M059J (cell line): ENCODE measurements at places on chromosomes 5 and 9. TPM values are rescaled to one million over a fixed set of nuclear protein-coding genes. Genes with fewer than 3 reads are reported as not detected.
A peak's percentile ranks its signal among the peaks of the same experiment; 100 is the strongest.

TSSK1B gene
- total RNA-seq = not detected in 2 replicates

DNA sequence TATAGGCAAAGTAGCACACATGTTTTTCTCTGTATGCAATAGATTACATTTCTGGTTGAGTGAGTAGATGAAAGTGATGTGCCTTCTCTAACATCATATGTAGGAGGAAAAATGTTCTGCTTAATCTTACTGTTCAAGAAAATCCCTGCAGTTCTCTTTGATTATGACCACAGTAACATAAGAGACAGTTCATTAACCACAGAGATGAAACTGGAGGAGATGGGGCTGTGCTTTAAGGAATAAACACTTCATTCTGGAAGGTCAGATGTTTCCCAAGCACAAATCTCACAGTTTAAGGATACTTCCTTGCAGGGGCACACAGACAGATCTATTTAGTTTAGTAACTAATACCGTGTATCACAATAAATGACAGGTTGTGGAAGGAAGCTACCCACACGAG is 150.2 kb downstream of the SEMA5A start:
- no peak for DNase-seq

MAP1B gene
- 124 and 200 TPM in 2 replicates for total RNA-seq

TBC1D13 gene
- 31.6 and 58.7 TPM in 2 replicates for total RNA-seq

CARD9 gene
- total RNA-seq = 0.05 and 0.12 TPM in 2 replicates

DNA sequence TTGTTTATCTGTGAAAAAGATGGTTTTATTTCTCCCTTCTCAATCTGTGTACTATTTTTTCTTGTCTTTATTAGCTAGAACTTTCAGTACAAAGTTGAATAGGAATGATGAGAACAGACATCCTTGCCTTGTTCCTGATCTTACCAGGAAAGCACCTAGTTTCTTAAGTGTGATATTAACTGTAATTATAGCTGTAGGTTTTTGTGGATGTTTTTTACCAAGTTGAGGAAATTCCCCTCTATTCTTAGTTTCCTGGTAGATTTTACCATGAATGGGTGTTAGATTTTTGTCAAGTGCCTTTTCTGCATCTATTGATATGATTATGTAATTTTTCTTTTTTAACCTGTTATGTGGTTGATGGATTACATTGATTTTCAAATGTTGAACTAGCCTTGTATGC is 68.7 kb downstream of the KCNN2 start:
- no peak for DNase-seq

GRCh38 chr9:133101356-133102189 is 19.5 kb downstream of the RALGDS start:
- no peak for DNase-seq

DNA sequence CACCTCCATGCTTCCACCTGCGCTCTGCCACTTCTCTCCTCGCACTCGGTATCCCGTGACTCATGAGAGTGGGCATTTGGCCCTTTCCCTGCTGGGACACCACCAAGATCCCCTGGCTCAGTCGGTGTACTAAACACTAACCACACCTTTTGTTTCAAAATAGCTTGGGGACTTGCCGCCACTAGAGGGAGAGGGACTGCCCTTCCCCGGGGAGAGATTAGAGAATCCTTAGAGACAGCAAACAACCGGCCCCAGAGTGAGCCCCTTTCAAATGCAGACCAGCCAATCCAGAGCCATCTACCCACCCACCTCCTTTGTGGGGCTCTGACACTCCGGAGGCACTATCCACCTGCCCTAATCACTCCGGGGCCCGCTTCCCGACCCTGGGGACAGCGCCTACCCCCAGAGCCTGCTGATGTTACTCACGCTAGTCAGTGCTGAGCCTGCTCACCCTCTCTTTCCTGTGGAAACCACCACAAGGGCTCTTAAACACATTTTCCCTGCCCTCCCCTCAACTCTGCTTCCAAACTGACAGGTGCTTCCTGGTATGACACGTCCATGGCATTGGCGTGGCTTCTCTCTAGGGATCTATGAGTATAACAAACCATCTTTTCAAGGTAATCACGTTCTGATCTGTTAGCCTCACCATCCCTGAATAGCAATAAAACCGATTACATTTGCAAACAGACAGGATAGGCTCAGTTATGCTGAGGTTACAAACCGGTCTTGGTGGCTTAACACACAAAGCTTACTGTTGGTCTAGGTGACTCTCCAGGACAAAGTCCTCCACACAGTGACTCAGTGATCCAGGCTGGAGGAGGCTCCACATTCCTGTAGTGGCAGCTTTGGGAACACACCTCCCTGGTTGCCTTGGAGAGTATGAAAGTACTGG is 180.1 kb upstream of the MVB12B start:
- peak; percentile 12 for DNase-seq

GRCh38 chr9:19231904-19232822 is 1.7 kb downstream of the DENND4C start:
- DNase-seq = peak; percentile 27

SLC25A2 gene
- total RNA-seq = 0.05 TPM in 1 of 2 replicates, not detected in the other

DNA sequence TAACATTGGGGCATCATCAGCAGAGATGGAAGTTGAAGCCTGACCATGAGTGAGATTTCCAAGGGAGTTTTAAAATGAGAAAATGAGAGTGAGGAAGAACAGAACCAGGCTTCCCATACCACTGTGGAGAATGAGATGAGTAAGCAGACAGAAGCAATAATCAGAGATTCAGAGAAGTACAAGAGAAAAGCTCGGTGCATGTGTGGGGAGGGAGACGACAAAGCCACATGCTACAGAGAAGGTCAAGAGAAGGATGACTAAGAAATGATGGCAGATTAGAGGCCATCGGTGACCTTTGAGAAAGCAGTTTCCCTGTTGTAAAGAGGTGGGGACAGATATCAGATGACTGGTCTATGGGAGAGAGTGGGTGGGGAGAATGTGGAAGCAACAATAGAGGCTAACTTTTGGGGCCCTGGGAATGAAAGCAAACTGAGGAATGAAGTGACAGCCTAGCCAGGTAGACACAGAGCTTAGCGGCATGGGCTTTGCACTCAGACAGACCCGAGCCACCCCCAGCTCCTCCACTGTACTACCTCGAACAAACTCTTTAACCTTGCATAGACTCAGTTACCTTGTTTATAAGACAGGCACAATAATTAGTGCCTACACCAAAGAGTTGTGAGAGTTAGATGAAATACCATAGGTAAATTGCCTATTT is 207.7 kb downstream of the PIK3R1 start:
- DNase-seq = no peak

- DNase-seq = no peak
Measured at GRCh38 chr9:97863314-97863713, 10.3 kb downstream of the FOXE1 start.

NEUROG1 gene
- not detected in 2 replicates for total RNA-seq

- DNase-seq = no peak
Measured at GRCh38 chr5:69084195-69084594, 9.6 kb upstream of the SLC30A5 start.

GRCh38 chr5:28648108-28648507 is 1609.7 kb upstream of the CDH9 start:
- peak; percentile 37 for DNase-seq

GRCh38 chr5:134530301-134531077 is 5.0 kb downstream of the JADE2 start:
- no peak for DNase-seq

DNA sequence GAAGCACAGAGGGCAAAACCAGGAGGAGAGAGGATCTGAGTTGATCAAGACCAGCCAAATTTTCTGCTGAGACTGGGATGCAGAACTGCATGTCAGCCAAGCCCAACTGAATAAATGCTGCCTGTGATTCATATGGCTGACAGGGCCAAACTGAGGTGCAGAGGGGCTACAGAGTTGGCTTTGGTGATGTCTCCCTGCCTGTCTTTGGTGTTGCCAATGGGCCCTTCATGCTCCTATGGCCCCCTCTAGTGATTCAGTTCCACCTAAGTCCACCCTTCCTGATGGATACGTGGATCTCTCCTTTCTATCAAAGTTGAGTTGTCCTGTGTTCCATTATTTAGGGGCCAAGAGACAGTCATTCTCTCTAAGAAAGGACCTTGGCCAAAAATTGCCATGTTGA is 163.6 kb upstream of the TLE4 start:
- DNase-seq = peak; percentile 65

DNA sequence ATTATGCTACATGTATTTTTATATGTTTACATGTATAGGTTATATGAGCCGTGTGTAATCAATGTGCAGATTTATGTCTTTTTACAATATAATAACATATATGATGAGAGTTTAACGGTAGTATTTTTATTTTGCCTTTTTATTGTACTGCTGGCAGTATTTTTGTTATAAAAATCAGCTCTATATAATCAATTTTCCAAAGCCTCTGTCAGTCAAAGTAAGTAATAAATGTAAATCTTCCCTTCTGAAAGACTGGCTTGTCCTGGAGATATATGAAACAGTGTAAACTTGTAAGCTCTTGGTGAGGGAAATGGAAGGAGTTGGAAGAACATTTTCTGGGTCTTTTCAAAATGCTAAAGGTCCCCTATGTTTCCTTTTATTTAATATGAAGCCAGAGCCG is 173.8 kb downstream of the SSBP2 start:
- DNase-seq = no peak

DNA sequence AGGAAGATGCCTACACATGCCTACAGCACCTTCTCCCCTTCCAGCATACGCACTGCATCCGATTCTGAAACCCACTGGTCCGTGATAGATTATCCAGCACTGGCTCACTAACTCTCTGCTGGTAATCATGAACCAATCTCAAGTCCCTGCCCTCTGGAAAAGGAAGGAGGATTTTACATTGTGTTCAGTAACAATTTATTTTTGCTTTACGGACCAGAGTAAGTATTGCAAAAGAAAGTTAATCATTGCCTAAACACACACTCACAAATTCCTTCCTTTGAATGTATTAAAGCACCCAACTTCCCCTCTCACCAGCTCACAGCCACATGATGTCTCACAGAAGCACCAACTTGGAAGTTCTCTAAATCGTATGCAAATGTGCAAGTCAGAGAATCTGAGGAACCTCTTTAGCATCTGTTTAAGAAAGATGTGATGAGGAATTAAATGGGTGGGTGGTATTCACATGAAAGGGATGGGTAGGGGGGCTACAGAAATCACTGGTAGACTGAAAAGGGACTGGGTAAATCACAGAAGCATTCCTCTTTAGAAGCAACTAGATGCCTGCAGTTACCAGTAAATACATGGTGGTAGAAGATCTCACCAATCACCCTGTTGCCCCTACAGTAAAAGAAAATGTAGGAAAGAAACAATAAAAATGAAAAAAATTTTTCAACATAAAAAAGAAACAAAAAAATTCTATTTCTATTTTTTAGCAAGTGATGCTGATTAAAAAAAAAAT is 8.4 kb downstream of the GNAQ start:
- peak; percentile 36 for DNase-seq

DNA sequence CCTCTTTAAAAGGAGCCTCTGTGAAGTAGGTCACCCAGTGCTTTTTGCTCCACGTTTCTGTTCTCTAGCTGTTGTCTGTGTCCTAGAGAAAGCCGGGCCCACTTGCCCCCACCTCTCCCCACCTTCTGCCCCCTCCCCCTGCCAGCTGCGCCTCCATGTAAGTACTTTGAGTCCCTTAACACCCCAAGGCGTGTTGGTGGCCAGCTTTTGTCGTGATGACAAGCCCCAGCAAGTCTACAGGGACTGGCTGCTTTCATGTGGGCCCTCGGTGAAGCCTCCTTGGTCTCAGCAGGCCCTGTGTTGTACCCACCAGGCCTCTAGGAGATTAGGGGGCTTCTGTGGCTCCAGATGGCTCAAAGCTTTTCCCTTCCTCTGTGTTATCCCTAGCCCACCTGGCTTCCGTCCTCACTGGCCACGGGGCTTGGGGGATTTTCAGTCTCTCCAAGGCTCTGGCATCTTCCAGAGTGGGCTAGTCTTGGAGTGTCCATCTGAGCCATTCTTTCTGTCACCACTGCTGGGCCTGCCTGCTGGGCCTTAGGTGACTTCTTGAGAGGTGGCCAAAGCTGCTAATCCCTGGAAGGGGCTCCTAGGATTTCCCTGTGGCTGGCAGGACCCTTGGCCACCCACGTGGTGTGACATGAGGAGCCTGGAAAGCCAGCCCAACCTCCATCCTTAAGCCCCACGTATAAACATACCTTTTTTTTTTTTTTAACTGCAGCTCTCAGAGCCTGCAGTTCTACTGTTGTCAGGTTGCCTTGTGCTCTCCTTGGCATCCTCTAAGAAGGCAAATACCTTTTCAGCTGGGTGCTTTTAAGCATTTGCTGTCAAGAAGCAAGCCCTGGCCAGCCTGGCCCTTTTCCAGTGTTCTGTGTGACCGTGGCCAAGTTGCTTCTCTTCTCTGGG is 1.1 kb upstream of the NDST1 start:
- no peak for DNase-seq

ACER2 gene
- total RNA-seq = 0.47 and 0.96 TPM in 2 replicates

DNA sequence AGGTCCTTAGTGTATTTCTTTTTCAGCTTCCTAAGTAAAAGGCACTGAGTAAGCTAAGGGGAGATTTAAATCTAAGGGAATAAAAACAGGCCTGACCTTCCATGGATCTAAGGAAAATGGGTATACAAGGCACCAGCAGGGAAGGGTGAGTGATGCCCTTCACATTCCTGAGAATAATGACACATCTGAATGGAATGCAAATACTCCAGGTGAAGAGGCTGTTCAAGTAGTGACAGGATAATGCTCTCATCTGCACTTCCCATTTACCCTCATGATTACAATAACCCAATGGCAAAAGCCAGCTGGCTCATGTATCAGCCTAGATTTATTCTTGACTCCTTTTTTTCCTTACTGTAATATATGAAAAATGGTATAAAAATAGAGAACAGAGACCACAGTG is 216.2 kb upstream of the ACTBL2 start:
- DNase-seq = peak; percentile 89

DNA sequence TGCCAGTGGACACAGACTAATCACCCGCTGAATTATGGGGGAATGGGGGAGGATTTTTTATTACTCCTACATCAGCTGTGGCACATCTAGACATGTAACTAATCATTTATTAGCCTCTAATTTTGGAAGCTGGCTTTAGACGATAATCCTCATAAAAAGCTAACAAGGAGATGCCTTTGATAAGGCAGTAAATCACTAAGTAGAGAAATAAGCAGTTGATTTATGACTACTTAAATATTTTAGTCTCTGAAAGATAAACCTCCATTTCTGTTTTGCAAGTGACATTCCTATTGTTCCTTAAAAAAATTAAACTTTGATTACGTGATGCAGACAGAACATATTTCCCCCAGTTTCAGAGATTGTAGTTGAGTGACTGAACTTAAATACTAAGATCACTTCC is 206.4 kb upstream of the CDKN2B start:
- no peak for DNase-seq

DNA sequence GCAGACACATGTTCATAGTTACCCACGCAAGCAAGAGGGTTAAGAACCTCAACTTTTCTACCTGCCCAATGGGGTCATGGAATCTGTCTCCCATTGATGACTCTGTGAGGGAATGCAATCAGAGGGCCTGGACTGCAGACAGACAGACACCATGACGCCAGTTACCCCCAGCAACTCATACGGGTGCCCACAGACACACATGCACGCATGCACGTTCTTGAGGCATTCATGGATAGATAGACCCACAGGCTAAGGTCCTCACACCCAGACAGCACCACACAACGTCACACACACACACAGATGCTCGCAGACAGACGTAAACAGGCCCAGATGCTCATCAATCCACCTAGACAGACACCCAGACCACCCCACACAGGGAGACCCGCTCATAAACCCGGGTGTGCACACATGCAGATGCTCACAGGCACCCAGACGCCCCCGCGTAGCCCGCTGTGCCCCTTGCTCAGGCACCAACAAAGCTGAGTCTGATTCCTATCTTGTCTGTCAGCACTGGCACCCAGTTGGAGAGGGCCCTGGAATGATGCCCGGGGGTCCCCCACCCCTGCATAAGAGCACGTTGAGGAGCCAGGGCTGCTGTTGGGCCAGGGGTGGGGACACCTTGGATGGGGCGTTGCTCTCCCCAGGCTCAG is 23.6 kb downstream of the LHX2 start:
- no peak for DNase-seq

GRCh38 chr5:110536120-110537115 is 190.1 kb downstream of the TMEM232 start:
- DNase-seq = no peak
